ENCODE measurements at places on chromosomes 6 and 20.

- DNase-seq, result no peak
These were observed 311.9 kb upstream of the SULF2 start for GRCh38 chr20:48096957-48097890.

- DNase-seq, result no peak
These were observed 43.9 kb downstream of the HLA-A start for GRCh38 chr6:29986179-29986781.

DNA sequence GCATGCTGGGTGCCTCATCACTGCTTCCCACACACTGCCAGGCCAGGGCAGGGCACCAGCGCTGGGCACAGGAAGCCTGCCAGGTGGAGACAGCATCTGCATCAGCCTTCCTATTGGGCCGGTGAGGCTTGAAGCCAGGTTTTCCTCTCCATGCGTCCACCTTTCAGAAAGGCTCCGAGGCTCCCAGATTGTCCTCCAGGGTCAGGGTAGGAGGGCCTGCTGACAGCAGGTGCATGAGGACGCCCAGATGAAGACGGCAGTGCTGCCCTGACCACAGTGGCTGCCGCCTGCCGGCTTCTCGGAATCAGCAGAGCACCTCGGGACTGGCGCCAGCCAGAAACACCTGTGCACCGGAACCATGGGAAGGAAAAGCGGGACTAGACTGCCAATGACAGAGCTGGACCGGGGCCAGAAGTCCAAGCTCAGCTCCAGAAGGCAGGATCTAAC is 170.5 kb upstream of the CST7 start:
- DNase-seq, result no peak

DNA sequence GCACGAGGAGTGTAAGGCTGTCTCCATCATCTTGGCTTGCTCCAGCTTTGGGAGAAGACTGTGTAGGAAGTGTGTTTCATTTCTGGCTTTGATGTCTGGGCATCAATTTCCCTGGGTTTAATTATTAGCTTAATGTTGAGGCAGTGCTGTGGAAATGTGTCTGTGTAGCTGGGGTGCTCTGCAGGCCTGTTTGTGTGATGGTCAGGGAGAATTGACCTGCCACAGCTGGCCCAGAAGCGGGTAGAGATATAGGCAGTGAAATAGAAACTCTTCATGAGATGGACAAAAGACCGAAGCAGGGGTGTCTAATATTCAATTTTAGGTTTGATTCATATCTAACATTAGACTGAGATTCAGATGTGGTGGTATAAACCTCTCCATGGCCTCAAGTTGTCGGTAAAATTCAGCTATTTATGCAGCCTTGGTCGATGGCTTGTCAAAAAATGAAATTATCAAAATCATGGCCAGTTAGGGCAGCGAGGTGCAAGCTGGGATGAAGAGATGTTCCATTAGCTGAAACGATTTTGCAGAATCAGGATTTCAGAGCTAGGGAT is 95.3 kb upstream of the SNX9 start:
- no peak for DNase-seq

DNA sequence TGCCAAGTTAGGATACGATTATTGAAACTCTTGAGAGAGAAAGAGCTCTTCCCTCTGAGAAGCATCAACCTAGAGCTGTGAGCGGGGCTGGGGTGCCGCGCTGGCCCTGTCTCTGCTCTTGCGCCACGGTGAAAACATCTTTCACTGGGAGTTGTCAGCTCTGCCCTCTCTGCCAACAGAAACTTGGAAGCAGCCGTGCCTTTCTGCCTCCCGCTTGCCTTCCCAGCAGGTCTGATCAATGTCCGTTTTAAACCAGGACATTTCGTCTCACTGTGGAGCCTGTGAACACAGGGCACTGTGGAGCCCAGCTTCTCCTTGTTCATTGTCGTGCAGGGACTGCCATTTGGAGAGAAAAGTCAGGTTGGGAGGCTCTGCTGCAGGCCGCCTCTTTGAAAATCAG is 249.2 kb upstream of the PMEPA1 start:
- no peak for DNase-seq

GRCh38 chr6:112286010-112286409 is 31.6 kb upstream of the LAMA4 start:
- no peak for DNase-seq
